MG63 (cell line): ENCODE measurements at places on chromosomes 7 and 10. TPM values are rescaled to one million over a fixed set of nuclear protein-coding genes. Genes with fewer than 3 reads are reported as not detected.

- DNase-seq = no peak
Observed at GRCh38 chr7:16845746-16846145, 36.0 kb downstream of the AGR3 start.

Gene EN2
- total RNA-seq = 1.6 and 1.7 TPM in 2 replicates

GRCh38 chr7:77800158-77800557 lies 1.6 kb downstream of the PHTF2 start:
- DNase-seq = no peak

DNA sequence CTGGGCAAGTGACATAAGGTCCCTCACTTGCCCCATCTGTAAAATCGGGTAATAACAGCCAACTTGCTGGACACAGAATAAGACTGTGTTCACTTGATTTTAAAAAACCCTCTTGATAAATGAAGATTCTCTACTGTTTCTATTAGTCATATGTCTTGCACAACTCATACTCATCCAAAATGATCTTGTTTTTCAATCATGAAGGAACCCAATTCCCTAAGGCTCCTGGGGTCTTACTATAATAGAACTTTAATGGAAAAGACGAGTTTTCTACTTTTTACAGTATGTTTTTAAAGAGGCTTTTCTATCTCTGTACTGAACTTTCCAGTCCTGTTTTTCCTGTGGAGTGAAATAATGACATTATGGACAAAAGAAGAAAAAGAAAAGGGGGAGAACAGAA lies 103.8 kb downstream of the ARID5B start:
- no peak for DNase-seq

Gene CRYGN
- not detected in 2 replicates for total RNA-seq

DNA sequence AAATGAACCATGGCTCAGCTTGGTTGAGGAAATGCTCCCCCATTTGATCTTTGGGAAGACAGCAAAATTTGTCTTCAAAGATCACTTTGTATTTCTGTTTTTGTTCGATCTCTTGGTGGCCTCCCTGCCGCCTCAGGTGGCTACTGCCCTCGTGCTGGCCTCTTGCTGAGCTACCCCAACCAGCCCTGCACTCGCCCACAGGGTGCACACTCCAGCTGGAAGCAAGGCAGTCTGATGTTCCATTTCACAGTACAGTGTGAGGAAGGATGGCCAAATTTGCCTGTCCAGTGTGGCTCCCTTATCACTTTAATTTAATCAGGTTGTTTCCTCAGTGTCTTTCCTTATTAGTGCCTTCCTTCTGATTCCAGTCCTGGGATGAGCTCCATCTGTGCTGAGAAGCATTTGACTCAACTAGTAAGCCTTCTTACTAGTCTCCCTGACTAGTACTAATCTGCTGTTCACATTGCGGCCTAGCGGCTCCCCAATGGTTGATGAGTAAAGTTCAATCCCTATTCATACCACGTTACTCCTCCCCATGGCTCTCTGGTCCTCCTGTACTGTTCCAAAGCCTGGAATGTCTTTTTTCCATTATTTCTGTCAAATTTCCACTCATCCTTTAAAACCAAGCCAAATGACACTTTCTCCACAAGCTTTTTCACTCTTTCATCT lies 8.2 kb downstream of the MYOF start:
- DNase-seq = no peak

- DNase-seq = no peak
Observed at GRCh38 chr10:3136763-3137611, 35.6 kb downstream of the PITRM1 start.

DNA sequence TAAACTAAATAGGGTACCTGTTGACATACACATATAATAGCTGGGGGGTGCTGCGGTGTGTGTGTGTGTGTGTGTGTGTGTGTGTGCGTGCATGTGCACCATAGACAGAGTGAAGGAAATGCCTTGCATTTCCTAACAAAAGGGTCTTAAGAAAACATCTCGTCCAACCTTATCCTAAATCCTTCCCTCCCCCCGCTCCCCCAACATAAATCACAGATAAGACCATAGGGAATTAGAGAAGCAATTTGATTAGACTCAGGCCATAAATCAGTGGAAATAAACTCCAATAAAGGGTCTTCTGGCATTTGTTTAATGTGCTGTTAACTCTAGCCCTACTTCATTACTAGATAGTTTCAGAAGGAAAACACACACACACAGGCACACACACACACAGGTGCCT lies 148.5 kb downstream of the PPP1R17 start:
- DNase-seq = no peak

GRCh38 chr7:117448655-117449054 lies 21.4 kb upstream of the ASZ1 start:
- no peak for DNase-seq

DNA sequence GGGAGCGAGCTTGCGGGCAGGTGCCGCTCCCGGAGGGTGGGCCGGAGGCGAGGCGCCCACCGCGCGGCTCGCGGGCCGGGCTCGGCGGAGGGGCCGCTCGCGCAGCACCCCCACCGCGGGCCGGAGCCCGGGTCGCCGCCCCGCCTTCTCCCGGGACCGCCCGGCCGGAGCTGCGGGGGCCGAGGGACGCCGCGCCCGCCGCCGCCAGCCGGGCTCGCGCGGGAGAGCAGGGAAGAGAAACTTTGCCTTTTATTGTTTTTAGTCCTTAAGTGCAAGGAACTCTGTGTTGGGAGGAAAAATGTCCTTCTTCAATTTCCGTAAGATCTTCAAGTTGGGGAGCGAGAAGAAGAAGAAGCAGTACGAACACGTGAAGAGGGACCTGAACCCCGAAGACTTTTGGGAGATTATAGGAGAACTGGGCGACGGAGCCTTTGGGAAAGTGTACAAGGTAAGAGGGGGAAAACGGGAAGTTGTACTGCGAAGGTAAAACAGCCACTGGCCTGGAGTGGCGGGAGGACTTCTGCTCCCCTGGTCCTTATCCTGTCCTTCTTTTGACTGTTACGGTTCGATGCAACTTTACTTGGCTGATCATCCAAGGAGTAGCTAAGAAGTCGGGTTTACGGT lies 620 bp downstream of the SLK start:
- no peak for DNase-seq

DNA sequence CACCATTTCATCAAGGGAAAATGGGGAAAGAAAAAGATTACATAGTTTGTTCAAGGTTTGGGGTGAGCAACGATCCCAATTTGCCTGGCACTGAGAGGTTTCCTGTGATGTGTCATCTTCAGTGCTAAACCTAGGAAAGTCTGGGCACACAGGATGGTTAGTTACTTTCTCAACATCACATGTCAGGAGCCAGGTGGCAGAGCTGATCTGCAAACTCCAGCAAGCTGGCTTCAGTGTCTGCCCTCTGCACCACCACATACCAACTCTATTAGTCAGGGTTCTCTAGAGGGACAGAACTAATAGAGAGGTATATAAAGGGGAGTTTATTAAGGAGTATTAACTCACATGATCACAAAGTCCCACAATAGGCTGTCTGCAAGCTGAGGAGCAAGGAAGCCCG lies 11.3 kb downstream of the ADAM12 start:
- peak; percentile 75 for DNase-seq

DNA sequence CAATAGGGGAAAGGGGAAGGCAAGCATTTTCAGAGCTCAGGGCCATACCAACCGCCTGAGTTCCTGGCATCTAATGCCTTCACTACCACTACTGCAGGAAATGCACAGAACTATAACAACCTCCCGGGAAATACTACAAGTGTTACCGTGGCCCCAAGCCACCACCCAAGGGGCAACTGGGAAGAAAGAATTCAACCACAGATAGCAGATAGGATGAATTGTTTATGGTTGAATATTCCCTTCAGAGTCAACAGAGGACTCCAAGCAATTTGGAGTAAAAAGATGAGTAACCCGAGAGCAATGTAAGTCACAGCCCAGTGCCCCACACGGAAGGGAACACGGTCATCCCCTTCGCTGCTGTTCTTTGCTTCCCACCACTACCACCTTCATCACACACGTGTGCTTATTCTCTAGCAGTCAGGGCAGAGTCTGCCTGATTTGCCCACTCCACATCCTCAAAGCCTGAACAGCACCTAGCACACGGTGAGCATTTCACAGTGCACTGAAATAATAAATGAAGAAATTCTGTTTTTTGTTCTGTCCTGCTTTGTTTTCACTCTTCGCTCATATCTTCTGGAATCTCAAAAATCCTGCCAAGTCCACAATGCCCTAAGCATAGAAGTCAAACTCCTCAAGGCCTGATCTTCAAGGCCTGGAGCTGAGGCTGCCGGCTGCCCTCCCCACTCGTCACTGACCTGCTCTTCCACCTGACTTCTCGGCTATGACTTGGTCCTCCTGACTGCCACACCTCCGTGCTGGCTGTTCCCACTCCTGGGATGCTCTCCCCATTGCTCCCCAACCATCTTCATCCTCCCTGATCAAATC lies 221.1 kb downstream of the KCNMA1 start:
- DNase-seq = peak; percentile 88

- no peak for DNase-seq
Observed at GRCh38 chr10:30828680-30829079, 199.1 kb upstream of the LYZL2 start.

- DNase-seq = no peak
Observed at GRCh38 chr10:101829561-101830315, 11.5 kb upstream of the OGA start.

GRCh38 chr10:65234261-65234660 lies 1691.6 kb upstream of the LRRTM3 start:
- no peak for DNase-seq

DNA sequence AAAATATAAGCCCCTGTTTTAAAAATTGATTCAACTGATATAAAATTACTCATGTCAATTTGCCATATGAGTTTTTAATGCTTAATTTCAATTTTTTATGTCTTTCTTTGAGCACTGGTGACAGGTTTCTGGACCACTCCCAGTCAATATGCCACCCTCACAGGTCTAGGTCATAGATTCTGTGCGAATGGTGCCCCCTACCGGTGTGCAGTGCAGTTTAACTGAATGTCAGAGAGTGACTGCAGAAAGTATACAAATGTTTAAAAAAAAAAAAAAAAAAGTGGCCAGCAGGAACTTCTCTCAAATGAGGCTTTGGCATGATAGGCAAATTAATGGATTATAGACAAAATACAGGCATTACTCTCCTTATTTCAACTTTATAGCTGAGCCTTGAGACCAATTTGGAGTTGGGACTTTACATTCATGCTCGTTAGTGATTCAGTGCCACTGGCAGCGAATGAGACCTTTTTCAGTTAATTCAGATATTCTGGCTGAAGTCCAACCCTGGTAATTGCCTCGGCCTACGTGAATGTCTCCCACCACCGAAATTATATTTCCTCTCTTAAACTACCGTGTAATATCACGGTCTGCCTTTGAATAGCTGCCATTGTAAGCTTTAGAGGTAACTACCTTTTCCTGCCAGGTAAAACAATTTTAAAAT lies 427.6 kb downstream of the PHTF2 start:
- no peak for DNase-seq

- DNase-seq = no peak
Observed at GRCh38 chr10:106082865-106083264, 1081.6 kb downstream of the SORCS1 start.

Gene PALS2
- 31.9 and 40.6 TPM in 2 replicates for total RNA-seq

GRCh38 chr7:49245062-49245461 lies 320.7 kb downstream of the CDC14C start:
- DNase-seq = no peak

DNA sequence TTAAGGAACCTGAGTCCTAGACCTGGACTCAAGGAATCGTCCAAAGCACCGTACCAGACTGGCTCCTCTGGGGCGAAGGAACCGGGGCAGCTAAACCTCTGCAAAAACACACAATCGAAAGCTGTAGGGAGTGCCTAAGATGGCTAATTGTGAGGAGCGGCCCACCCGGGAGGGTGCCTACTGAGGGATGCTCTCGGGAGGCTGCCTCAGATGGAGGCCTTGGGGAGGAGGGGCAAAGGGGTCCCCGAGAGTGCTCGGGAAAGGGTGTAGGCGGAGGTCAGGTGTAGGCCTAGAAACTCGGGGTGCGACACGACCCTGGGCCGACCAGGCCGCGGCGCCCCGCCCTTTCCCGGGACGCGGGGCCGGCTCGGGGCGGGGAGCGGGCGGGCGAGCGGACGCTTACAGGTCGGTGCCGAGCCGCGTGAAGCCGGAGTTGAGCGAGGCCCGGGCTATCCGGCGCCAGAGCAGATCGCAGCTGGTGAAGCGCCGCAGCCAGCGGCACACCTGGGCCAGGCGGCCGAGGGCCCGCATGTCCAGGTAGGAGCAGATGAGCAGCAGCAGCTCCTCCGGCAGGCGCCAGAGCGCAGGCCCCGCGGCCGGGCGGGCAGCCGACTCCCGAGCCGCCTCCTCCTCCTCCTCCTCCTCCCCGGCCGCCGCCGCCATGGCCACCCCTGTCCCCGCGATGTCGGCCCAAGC lies 844 bp downstream of the FBXW4 start:
- peak; percentile 66 for DNase-seq
